ENCODE measurements at places on chromosomes 16 and 17. TPM values are rescaled to one million over a fixed set of nuclear protein-coding genes. Genes with fewer than 3 reads are reported as not detected.

The LPO gene
- total RNA-seq: not detected

The METRN gene
- total RNA-seq: 102 TPM

The PRM3 gene
- not detected for total RNA-seq

The ZNF174 gene
- total RNA-seq: 4.9 TPM

The USP7 gene
- 46.0 TPM for total RNA-seq

The FBXO39 gene
- total RNA-seq: 0.82 TPM

The AXIN2 gene
- 2.6 TPM for total RNA-seq

The MFSD6L gene
- not detected for total RNA-seq

The ERAL1 gene
- total RNA-seq: 18.9 TPM

The KRTAP1-1 gene
- not detected for total RNA-seq

The SMPD3 gene
- not detected for total RNA-seq

The CBX2 gene
- 0.23 TPM for total RNA-seq

The FOXL1 gene
- 1.1 TPM for total RNA-seq
